Brain pericyte (primary cell): ENCODE measurements at places on chromosomes 1 and 21.

- no peak for DNase-seq
Measured at GRCh38 chr1:37739222-37739621, 25.7 kb downstream of the EPHA10 start.

DNA sequence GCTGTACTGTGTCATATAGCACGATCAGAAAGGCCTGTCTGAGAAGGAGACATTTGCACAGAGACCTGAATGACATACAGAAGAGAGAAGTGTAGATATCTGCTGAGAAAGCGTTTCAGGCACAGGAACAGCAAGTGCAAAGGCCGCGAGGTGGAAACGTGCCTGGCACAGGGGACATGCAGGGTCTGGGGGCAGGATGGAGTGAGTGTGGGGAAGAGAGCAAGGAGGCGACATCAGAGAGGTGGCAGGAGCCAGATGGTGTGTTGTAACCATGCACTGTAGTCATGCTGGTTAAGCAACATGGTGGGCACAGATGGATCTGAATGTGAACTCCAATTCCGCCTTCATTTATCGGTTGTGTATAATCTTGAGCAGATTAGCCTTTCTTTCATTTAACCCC, 13.0 kb downstream of the KRTCAP2 start:
- no peak for DNase-seq

DNA sequence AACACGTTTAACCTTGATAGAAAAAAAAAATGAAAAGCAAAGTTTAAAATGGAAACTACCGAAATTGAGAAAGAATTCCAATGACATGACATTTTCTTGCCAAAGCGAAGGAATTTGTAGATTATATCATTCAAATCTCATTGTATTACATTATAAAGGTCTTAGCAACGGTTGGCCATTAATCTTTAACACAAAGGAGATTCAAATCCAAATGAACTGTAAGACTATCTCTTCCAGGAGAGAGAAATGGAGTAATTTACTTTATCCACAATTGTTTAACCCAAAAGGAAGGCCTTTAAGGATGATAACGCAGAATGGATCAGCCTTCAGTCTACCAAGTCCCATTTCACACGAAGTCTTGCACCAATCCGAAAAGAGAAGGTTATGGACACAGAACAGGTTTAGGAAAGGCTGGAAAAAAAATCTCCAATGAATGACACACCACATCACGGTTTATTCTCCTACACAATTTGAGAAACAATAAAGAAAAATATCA, 1.5 kb downstream of the ENAH start:
- DNase-seq = no peak

GRCh38 chr1:246081856-246082668, 425.0 kb downstream of the SMYD3 start:
- no peak for DNase-seq

- DNase-seq = no peak
Measured at GRCh38 chr1:29803486-29803885, 567.2 kb downstream of the PTPRU start.

DNA sequence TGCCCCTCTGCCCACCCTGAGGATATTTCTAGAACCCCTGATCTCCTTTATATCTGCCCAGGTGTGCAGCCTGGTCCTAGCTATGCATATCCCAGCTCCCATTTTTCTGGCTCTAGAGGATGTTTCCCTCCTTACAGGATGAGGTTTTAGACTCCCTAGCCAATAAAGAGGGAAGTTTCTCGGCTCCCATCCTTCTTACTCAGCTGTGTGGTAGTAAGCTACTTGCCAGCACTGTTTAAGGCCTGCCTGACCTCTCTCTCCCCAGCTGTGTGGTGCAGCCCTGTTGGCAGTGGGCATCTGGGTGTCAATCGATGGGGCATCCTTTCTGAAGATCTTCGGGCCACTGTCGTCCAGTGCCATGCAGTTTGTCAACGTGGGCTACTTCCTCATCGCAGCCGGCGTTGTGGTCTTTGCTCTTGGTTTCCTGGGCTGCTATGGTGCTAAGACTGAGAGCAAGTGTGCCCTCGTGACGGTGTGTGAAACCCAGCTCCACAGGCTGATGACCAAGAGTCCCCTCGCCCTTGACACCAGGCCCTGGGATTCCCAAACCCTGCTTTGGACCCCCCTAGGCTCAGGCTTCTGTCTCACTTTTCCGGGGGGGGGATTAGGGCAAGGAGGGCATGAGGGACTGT, 7.8 kb upstream of the P3R3URF start:
- no peak for DNase-seq

DNA sequence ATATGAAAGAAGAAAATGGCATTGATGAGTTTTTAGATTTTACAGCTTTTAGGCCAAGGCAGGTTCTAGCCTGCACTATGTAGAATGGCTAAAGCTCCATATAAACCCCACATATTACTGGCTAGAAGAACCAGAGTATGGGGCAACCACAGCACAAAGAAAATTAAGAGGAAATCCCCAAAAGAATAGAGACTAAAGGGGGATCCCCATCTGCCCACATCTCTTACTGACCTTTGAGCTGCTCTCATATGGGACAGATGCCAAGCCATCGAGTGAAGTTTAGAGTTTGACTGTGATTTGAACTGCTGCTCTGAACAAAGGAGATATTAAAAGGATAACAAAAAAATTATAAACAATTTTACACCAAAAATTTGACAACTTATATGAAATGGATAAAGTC, 102.2 kb upstream of the HAO2 start:
- no peak for DNase-seq

GRCh38 chr1:93845538-93846205, 33.3 kb downstream of the DNTTIP2 start:
- DNase-seq = no peak

- DNase-seq = no peak
Measured at GRCh38 chr1:41436281-41437010, 48.0 kb downstream of the EDN2 start.

- DNase-seq = no peak
Measured at GRCh38 chr1:225684741-225685140, 31.8 kb upstream of the ENAH start.

GRCh38 chr1:183881387-183882131, 76.6 kb downstream of the RGL1 start:
- DNase-seq = no peak

GRCh38 chr21:37005548-37006485, 685 bp upstream of the RIPPLY3 start:
- no peak for DNase-seq

- no peak for DNase-seq
Measured at GRCh38 chr21:33836408-33836807, 79.2 kb downstream of the ATP5PO start.

DNA sequence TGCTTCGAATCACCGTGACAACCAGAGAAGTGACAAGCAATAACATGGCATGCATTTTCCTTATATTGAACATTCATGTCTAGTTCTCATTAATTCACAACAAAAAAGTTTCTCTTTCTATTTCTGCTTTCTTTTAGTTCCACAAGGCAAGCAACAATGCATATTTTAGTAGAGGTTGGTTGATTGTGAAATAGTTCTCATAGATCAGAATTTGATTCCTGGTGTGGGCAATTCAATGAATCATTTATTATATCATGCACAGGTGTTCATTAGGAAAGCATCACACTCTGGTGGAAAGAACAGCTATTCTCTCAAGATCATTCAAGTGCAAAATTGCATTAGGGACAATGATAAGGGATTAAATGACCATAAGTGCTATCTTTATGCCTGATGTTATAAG, 980.9 kb downstream of the BRINP3 start:
- no peak for DNase-seq

DNA sequence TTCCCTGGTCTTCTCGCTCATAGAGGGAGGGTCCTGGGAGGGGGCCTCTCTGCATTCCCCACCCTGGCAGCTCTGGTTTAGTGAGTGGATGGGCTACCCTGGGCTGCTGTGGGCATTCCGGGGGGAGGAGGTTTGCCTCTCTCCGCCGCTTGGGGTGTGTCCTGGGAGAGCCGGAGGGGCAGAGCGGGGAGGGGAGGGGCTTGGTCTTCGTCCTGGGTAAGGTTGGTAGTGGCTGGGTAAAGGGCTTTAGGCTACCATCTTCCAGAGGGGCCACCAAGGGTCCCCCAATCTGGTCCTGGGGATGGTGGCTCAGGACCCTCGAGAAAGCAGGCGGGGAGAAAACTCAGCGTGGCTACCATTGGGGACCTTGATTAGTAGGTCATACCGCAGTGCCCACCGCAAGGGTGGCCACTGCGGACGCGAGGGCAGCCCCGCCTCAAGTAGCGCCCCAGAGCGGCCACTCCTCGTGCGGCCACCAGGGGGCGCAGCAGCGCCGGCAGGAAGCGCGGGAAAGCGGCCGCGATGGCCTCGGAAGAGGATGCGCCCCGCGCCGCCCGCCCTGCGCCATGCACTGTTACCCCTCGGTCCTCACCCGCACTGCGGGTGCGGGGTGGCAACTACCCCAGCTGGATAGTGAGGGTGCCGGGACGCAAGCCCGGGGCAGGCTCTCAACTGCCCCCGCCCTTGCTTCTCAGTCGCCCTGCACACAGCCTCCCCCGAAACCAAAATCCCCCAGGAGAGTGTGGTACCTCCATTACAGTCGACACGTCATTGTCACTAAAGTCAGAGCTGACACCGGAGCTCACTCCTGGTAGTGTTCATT, 44.1 kb upstream of the SLC25A33 start:
- no peak for DNase-seq

- no peak for DNase-seq
Measured at GRCh38 chr1:5565281-5566125, 426.7 kb downstream of the NPHP4 start.

DNA sequence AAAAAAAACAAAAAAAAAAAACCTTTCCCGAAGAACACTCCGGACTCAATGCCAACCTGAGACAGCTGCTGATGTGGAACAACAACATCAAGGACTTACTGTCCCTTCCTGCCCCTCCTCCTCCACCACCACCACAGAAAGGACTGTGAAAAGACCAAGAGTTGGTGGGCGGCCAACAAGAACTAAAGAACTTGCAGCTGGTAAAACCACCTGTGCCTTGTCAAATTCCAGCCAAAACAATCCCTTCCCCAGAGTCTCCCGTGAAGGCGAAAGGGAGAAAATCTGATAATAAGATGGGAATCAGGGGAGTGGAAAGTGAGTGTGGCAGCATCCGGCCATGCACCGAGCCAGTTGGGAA, 88.9 kb downstream of the PROX1 start:
- no peak for DNase-seq

DNA sequence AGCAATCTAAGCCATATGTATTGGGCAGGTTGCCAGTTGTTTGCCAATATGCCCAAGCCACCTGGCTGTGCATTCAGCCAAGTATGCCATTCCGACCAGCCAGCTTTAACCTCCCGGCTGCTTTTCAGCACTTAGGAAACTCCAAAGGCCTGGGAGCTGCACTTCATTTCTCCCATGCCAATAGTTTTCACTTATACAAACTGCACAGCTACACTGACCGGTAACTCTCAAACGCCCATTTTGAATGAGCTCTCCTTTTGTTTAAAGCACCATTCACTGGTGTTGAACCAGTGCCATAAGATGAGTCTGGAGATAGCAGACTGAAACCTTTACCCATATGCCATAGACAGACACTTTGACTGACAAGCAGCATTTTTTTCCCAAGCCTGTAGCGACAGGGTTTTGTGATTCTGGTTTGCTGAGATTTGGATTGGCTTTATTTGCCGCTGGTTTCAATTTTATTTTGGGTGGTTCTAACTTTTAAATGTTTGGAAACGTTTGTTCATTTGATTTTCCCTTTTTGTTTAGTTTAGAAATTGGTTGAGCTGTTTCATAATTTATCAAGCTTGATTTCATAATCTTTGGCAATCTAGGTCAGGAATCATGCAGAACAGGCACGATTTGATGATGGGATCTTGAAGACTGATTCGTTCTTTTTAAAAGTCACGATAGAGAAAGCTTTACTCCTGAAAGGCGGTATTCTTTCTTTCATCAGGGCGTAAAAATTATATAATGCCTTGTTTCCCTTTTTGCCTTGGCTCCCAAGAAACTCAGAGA, 144.6 kb downstream of the NFIA start:
- DNase-seq = no peak

GRCh38 chr1:158007667-158008386, 14.4 kb downstream of the KIRREL1 start:
- DNase-seq = no peak

- DNase-seq = no peak
Measured at GRCh38 chr1:154867841-154868605, 2.1 kb downstream of the KCNN3 start.

DNA sequence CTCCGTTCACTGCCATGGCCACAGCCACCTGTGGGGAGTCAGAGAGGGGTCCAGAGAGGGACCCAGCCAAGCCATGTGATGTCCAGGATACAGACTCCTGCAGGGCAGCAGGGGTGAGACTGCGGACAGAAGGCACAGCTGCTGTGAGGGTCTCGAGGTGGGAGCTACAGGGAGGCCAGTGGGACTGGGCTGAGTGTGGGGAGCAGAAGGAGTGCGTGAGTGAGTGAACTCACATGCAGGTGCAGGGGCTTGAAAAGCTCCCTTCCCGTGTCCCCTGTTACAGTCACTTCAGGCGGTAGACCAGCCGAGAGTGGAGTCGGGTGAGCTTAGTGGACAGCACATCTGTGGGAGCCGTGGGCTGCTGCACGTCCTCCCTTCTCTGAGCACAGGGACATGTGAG, 42.4 kb downstream of the S100B start:
- DNase-seq = no peak

- DNase-seq = no peak
Measured at GRCh38 chr21:36575306-36575705, 95.4 kb upstream of the CLDN14 start.

- peak; percentile 6 for DNase-seq
Measured at GRCh38 chr1:65393347-65393746, 27.1 kb upstream of the LEPR start.
